ENCODE measurements at places on chromosomes 12 and 14.

- no peak for DNase-seq
Observed at GRCh38 chr12:113325916-113326315, 9.0 kb downstream of the SLC8B1 start.

DNA sequence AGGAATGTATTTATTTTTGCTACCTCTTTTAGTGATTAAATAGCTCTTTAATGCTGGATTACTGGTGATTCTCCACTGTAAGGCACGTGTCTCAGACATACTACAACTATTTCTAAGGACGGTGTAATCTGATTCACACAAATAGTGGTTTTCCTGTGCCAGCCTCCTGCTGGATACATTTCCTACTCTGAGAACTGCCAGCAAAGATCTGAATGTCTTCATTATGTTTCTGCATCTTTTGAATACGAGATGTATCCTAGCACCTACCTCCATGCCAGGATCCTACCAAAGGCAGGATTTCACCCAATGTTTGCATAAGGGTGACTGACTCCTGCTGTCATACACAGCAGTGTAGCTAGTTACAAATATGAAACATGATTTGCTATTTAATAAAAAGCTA lies 120.6 kb downstream of the PRICKLE1 start:
- no peak for DNase-seq

GRCh38 chr12:58673021-58673420 lies 247.3 kb downstream of the LRIG3 start:
- no peak for DNase-seq

DNA sequence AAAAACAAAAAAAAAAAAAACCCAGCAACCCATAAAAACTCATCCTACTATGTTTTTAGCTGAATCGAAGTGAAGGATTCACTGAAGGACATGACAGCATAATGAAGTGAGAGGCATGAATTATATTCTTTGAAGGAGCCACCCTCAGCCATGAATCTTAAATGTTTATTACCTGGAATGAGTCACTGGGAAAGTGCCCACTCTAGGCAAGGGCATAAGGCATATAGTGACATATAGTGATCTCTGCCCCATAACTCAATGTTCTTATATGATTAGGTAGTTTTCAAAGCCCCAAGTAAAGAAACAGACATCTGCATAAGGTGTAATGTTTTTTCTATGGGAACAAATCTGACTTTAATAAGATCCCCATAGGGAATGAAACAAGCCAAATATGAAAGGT lies 79.9 kb downstream of the MDGA2 start:
- no peak for DNase-seq

- DNase-seq: no peak
Observed at GRCh38 chr14:36383767-36384431, 63.5 kb upstream of the MBIP start.

GRCh38 chr14:68578597-68578996 lies 214.3 kb downstream of the ZFP36L1 start:
- no peak for DNase-seq

- DNase-seq: no peak
Observed at GRCh38 chr12:110600254-110600653, 13.7 kb upstream of the TCTN1 start.

- DNase-seq: no peak
Observed at GRCh38 chr12:4820971-4821370, 88.7 kb upstream of the KCNA1 start.

- no peak for DNase-seq
Observed at GRCh38 chr12:122185079-122185478, 2.2 kb downstream of the LRRC43 start.

GRCh38 chr14:101202627-101203404 lies 299.3 kb upstream of the RTL1 start:
- no peak for DNase-seq

DNA sequence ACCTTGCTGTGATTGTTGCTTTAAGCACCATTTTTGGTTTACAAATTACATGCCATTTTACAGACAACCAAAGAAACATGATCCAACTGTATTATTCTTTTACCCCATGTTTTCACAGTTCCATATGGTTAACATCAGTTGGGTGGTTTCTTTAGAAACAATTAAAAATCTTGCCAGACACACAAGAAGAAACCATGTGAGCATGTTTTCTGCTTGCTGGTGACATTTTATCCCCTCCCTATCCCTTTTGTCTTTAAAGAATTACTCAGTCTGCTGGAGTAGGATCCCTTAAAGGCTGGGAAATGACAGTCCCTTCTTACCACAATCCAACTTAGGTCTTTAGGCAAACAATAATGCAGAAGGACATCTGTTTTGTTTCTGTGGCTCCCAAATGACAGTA lies 121.8 kb upstream of the PLXNC1 start:
- no peak for DNase-seq

DNA sequence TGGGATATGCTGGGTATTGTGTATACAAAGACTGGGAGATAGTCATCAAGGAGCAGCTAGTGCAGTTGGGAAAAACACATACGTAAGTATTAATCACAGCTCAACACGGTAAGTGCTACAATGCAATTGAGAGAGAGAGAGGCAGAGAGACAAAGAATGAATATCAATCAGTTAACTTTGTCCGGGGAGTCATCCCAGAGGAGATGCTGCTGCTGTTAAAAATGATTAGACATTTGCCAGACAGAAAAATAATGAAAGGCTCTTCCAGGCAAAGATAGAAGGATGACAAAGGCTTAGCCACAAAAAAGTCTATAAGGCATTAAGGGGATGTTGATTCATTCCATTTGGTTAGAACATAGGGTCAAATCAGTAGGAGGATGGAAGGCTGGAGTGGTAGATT lies 45.1 kb downstream of the AKAP6 start:
- DNase-seq: no peak

GRCh38 chr14:59629444-59630287 lies 53.1 kb upstream of the CCDC175 start:
- DNase-seq: no peak

DNA sequence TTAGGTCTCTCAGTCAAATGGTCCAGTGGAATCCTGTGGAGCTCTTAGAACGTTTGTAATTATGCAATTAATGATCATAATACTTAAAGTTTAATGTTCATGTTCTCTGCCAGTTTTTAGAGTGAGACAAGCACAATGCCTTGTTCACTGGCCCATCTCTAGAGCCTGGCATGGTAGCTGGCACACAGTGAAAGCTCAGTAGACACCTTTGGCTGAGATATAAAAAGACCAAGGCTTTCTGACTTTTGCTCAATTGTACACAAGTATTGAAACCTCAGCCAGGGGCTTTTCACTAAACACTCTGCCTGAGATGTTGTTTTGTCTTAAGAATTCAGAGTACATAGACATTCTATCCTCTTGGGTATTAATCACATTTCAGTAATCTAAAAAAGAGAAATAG lies 241.8 kb upstream of the ATP2B1 start:
- no peak for DNase-seq

DNA sequence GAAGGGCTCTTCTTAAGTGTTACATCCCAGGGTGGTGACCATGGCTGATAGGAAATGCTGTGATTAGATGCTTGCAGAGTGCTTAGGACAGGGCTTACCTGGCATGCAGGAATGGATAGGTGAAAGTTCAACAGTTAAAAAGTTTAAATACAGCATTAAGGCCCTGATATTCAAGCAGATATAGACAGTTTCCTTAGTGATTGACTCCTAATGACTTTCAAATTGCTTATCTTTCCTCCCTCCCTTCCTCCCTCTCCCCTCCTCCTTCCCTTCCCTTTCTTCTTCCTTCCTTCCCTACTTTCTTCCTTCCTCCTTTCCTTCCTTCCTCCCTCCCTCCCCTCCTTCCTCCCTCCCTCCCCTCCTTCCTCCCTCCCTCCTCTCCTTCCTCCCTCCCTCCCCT lies 244.6 kb upstream of the NOS1 start:
- no peak for DNase-seq

DNA sequence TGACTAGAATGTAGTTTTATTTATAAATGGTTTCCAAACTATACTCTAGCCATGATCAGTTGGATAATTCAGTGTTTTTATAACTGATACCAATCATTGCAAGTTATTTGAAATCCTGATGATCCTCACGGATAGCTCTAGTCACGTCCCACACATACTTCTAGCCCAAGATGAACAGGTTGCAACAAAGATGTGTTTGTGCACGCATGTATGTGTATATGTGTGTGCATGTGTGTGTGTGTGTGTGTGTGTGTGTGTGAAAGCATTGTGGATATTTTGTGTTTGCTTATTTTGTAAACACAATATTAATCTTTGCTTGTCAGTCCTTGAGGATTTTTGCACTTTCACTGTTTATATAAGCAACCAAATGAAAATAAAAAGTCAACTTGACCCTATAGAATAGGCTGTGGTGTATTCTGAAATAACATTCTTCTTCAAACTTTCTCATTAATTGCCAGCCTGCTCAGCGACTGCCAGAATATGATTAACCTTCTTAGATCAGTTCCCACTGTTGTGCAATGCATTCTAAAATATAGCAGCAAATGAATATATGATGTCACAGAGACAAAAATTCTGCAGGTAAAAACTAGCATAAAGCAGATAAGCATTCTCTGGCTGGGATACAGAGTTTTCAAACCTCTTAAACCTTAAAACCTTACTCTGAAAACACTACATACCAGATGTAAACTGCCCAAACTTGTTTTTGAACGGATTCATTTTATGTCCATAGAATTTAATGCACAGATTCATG lies 48.8 kb upstream of the HIF1A start:
- DNase-seq: no peak

GRCh38 chr14:99853206-99853605 lies 60.0 kb downstream of the EML1 start:
- no peak for DNase-seq

- DNase-seq: no peak
Observed at GRCh38 chr14:86055512-86056075, 525.6 kb downstream of the FLRT2 start.

DNA sequence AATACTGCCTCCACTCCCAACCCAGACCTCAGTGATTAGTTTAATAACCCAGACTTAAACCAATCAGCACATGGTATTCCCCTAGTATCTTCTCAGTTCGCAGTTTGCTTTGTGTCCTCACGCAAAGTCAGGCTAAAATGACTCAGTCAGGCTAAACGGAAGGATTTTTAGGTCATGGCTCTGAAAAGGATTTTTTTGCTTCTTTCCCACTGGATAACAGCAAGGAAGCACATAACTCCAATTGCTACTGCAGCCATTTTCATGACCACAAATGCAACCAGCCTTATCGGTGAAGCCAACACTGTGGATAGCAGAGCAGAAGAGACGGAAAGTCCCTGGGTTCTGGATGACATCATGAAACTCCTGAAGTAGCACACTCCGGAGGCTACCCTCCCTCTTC lies 67.7 kb downstream of the ZC3H14 start:
- no peak for DNase-seq

- no peak for DNase-seq
Observed at GRCh38 chr12:59484575-59484974, 111.3 kb upstream of the SLC16A7 start.

DNA sequence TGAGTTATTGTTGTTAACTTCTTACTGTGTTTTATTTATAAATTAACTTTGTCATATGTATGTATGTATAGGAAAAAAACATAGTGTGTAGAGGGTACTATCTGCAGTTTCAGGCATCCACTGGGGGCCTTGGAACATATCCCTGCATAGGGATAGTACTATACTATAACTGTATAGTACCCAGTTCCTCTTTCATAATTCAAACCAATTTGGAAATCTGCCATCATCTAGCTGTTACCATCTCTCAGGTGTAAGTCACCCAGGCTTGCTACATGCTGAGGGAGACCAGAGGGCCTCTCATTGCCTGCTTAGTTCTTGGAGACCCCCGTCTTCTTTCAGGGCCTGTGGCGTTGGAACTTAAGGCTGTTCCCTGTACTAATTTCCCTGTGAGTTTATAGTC lies 12.9 kb upstream of the DCD start:
- no peak for DNase-seq

GRCh38 chr12:79619872-79620562 lies 70.7 kb downstream of the PAWR start:
- DNase-seq: no peak

- DNase-seq: no peak
Observed at GRCh38 chr12:128661226-128661569, 162.6 kb downstream of the SLC15A4 start.

GRCh38 chr14:24063263-24063836 lies 8.0 kb upstream of the CPNE6 start:
- DNase-seq: no peak

DNA sequence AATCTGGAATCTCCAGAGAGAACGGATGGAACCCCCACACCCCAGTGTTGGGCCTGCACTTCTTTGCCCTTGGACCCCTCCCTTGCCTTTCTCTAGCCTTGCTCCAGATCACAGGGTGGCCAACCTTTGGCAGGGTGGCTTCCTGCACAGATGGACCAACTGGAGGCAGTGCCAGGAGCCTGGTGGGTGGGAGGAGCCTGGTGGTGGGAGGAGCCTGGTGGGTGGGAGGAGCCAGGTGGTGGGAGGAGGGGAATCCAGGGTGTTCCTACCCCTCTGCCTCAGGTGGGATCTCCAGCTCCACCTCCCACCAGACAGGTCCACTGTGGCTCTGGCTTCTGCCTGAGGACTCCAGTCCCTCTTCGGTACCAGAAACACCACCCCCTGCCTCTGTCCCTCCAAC lies 15.0 kb upstream of the ORAI1 start:
- no peak for DNase-seq

- DNase-seq: no peak
Observed at GRCh38 chr14:90301668-90302090, 30.1 kb downstream of the NRDE2 start.

- DNase-seq: no peak
Observed at GRCh38 chr12:95099270-95099790, 25.9 kb upstream of the NR2C1 start.

DNA sequence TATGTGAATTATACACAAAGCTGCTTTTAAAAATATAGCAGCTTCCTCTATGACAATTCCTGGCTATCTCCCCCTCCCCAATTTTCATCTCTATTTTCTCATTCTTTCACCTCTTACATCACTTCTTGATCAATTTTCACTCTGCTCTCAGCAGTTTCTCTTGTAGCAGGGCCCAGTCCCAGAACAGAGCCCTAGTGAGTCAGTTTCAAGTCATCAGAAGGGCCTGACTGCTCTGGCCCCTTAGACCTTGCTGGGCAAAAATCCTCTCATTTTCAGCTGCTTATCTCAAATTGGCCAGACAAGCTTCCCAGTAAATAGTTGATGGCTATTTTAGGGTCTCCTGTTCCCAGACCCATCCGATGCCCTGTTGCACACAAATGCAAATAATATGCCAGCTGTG lies 101.4 kb downstream of the TTC7B start:
- no peak for DNase-seq

DNA sequence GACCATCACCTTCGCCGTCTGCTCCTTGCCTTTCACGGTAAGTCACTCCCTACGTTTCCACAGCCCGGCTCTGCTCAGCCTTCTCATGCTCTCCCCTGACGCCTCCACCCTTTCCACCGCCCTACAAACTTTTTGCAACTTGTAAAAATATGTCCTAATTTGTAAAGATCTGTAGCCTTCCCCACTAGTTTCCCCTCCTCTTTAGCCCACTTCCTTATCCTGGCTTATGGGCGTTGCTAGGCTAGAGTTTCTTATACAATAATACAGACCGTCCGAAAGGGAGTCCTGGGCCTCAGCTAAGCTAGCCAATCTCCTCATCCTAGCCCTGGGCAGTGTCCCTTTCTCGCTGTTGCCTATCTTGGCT lies 1.2 kb downstream of the PTGER2 start:
- DNase-seq: no peak

GRCh38 chr12:90074086-90074485 lies 365.4 kb upstream of the ATP2B1 start:
- no peak for DNase-seq

GRCh38 chr12:104858611-104859543 lies 99.2 kb downstream of the SLC41A2 start:
- DNase-seq: no peak

Measured in stimulated activated CD4-positive, alpha-beta T cell treated with anti-CD3 and anti-CD28 coated beads, Interleukin-1b, Interleukin-23, amount 100 ng/mL, for 1 hour (primary cell).